ENCODE measurements at places on chromosomes 6 and 20.
A peak's percentile ranks its signal among the peaks of the same experiment; 100 is the strongest.

- DNase-seq, result peak; percentile 48
Observed at GRCh38 chr20:38260378-38261053, at the start of gene KIAA1755. Gene KIAA1755, minus strand, starts transcription at chr20:38260735. Its CDS starts 235 bp downstream, at chr20:38260500.

DNA sequence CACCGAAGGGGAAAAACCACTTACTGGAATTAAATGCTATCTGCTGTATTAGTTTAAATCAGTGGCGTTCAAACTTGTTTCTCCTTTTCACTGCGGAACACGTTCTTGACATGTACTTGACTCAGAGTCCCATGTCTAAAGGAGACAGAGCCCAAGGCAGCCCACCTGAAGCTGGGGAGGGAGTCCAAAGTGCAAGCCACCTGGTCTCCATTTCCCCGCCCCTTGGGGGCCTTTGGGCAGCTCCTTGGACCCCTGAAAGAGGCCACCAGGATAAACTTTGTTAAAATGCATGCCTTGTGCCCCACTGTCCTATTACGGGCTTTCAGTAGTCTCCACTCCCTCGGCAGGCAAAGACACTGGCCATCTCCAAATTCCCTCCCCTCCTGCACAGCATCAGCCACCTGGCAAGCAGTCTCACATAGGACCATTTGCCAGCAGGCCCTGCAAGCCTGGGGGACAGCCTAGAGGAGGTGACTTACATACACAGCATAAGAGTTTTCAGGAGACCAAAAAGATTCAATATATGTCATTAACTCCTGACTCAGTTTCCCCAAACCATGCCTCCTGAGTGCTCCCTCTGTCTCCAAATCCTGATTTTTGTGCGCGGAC, 6.7 kb downstream of the PCK1 start:
- no peak for DNase-seq

DNA sequence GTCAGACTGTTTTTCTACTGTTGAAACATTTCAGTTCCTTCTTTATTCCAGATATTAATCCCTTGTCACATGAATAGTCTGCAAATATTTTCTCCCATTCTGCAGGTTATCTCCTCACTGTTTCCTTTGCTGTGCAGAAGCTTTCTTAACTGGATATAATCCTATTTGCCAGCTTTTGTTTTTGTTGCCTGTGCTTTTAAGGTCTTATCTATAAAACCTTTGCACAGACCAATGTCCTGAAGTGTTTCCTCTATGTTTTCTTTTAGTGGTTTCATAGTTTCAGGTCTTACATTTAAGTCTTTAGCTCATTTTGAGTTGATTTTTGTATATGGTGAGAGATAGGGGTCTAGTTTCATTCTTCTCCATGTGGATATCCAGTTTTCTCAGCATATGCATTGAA, 19.2 kb downstream of the NCOA6 start:
- no peak for DNase-seq

DNA sequence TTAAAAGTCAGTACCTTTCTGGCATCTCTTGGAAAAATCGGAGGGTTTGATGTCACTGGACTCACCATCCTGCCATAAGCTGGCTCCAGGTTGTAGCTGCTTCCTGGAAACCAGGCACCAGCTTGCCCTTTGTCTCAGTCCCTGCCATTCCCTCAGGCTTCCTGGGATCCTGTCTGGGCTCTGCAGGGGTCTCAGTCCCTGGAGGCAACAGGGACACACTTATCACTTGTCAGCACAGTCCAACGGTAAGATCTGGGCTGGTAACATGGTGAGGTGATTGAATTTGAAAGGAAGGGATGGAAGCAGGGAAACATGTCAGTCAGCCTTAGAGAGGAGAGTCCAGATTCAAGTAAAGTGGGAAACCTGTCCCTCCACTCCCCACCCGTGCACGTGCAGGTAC, 147.6 kb upstream of the ECI2 start:
- DNase-seq, result no peak

DNA sequence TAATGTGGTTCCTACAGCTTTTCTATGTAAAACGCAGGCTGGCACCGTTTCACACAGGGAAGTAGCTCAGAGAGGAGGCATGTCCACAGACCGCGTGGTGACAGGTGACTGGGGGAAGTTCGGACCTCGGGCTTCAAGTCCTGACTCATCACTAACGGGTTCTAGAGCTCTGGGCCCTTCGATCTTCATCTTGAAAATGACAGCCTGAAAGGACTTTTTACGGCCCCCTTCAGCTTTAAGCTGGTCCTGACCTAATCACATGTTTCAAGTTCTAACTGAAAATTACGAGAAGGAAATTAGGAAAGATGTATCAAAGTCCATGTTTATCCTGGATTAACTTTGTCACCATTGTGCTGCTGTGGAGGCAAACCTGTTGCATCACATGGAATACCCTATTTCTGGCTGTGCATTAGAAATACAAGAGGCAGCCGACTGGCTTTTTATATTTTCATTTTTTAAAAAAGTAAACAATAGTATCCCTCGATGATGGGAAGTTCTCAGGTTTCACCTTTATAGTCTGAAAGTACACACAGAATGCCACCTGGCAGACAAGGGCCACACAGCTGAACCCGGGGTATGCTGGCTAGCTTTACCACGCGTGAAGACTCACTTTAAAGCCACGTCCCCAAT, 2.0 kb downstream of the MAN1A1 start:
- DNase-seq, result peak; percentile 9

- DNase-seq, result no peak
Observed at GRCh38 chr6:37647765-37648085, 50.0 kb downstream of the MDGA1 start.

- DNase-seq, result no peak
Observed at GRCh38 chr6:154605178-154605881, 94.8 kb upstream of the CNKSR3 start.

GRCh38 chr20:34475979-34476736, 40.1 kb upstream of the DYNLRB1 start:
- peak; percentile 60 for DNase-seq

DNA sequence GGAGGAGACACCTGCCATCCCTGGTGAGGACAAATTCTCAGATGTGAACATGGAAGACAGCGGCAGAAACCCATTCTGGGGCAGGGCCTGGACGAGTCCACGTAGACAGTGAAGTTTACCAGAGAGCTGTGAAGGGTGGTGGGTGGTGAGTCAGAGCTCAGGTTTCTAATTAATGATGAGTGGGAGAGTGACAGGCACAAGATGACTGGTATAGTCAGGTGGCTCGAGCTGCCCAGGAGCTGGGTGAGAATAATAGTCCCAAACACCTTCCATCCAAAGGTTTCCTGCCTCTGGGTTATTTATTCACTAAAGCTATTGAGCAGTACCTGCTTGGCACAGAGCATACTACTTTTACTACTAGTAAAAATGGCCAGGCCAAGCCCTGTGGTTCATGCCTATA, 6.0 kb downstream of the TLDC2 start:
- no peak for DNase-seq

GRCh38 chr6:108798670-108799353, 49.4 kb upstream of the ARMC2 start:
- DNase-seq, result peak; percentile 27

DNA sequence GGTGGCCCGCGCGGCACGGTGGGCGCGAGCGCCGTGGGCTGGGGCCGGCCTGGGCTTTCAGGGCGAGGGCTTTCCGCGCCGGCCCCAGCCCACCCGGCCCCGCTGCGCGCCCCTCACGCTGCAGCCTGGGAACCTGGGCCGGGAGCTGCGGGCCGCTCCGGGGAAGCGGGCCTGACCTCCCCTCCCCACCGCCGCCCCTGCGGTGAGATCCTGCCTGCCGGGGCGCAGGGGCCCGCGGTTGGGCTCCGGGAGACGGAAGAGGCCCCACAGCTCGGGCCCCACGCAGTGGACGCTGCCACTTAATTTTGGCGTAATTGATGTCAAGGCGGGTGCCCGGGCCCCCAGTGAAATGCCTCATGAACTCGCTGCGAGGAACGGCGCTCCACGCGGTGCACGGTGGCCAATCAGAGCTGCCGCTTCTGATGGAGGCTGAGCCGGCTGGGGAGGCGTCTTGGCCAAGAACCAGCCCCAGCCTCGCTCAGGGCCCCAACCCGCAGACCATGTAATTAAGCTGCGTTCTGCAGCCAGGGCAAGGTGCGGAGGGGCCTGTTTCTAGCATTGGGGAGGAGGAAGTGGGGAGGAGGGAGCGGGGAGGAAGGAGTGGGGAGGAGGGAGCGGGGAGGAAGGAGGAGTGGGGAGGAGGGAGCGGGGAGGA, 96.1 kb upstream of the BHLHE23 start:
- peak; percentile 76 for DNase-seq

DNA sequence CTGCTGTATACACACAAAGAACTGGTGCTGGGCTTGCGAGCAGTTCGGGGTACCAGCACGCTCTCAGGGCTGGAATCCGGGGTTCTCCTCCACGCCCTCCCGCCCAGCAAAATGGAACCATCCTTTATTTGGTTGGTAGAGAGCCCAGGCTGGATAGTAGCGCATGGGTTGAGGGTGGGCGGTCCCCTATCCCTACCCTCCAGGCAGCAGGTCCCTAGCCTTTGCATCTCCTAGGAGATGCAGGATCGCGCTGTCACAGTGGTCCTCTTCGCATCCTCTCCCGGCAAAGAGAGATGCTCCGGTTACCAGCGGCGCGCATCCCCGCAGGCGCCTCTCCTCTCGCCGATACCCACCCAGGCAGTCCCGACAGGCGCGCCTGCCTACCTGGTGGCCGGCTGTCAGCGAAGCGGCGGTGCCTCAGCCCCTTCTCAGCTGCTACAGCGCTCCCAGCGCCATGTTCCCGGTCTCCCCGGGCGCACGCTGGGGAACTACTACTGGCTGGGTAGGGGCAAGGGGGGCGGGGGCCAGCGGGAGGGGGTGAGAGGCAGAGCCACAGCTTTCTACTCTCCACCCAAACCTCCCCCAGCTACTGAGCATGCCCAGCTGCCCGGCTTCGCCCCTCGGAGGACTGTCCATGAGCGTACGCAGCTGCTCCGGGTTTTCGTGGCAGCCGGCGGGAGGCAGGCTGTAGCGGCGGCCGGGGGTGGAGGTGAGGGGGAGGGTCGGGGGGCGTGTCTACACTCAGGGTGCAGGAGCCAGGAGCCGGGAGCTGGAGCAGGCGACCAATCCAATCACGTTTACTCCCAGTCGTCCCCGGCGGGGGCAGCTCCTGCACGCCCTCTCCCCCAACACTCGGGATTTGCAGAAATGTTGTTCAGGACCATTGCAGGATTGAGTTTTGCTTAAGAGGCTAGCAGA, at the start of gene PAK5:
PAK5 (minus strand) TSS at position 699 of the 918 bp plus-strand sequence. CDS start 194,748 bp downstream, outside the sequence.
- DNase-seq, result peak; percentile 96

DNA sequence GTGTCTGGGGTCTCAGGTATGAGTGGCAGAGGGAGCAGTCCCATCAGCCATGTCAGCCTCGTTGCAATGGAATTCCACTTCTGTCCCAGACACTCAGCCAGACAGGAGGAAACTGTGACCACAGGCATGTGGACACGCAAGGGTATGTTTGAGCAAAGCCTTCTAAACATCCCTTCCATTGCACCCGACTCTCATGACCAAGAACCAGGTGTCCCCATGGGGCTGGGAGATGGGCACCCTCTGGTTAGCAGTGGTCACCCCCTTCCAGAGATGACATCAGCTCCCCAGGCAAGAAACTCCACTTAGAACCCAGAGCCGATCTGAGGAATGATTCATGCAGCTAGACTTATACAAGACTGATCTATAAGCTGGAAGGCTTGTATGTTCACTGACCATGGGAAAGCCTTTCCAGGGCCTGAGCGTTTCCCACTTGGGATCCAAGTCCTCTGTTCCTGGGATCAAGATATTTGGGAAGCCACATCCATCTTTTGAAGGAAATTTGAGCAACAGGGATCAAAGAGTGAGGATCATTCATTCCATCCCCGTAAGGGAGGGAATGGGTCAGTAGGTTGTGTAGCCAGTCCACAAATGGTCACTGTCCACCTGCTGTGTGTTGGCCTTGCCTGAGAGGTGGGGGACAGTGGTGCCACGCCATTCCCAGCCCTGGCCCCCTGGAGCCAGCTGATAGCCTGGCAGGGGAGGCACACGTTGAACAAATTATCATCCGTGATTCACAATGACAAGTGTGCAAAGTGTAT, 3.9 kb upstream of the MRGBP start:
- DNase-seq, result no peak

DNA sequence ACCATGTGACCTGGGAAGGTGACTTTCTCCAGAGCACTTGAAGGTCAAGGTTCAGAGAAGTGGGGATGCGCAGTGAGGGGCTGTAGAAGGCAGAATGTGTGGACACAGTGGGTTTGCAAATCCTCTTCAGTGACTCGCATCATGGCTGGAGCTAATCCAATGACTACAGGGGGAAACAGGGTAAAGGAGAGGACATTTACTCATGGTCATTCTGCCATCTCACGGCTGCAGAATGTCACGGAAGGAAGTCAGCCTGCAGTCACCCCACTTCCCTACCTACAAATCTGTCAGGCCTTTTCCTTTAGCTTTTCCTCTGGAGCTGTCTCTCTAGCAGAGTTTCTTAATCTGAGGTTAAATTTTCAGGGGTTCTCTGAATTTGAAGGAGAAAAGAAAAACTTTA, 337.6 kb downstream of the CDC5L start:
- DNase-seq, result no peak

GRCh38 chr20:33812152-33812849, 1.2 kb downstream of the CHMP4B start:
- DNase-seq, result peak; percentile 57

GRCh38 chr6:165716886-165717285, 53.8 kb upstream of the PDE10A start:
- no peak for DNase-seq

DNA sequence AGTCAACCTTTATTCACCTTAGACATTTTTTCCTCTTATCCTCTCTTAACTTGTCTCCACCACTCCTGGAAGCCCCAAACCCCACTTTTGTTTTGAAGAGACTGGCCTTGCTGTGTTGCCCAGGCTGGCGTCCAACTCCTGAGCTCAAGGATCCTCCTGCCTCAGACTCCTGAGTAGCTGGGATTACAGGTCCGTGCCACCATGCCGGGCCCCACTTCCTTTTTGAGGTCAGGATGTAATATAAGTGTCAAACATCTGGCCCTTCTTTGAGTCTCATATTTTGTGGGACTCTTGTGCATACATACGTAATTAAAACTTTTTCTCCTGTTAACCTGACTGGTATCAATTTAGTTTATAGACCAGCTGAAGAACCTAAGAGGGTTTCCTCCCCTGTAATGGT, 1.4 kb upstream of the CDK19 start:
- DNase-seq, result peak; percentile 10

DNA sequence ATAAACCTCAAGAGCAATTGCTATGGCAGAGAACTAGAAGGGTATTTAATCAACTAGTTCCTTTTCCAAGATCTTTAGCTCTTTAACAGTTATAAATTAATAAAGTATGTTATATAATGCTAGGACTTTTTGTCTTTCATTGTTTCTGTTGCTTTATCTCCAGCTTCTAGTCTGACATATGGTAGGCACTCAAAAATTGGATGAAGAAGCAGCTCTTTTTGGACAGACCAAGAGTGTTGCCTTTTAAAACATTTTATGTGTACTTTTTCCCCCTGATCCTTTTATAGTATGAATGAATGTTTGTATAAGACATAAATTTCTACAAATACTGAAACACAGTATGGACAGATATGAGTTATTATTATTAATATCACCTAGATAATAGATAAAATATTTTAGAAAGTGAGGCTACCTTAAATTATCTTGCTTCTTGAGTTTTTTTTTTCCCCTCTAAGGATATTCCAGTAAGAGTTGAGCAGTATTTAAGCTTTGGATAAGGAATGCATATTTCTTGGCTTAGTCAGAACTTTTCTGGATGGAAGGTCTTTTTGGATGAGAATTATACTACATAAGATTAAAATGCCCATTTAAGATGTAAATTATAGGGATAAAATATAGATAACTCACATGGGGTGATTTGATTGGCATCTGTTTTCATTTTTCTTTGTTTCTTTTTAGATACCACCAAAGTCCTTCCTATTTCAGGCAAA, 16.6 kb downstream of the LAMA2 start:
- no peak for DNase-seq

- no peak for DNase-seq
Observed at GRCh38 chr20:50034567-50035180, 51.9 kb downstream of the SNAI1 start.

GRCh38 chr6:109447878-109448555, 7.5 kb downstream of the SMPD2 start:
- DNase-seq, result peak; percentile 39

- no peak for DNase-seq
Observed at GRCh38 chr20:49203011-49203410, 14.9 kb upstream of the STAU1 start.

Data from GM23338 (cell line).